ENCODE measurements at places on chromosomes 6 and 20.

DNA sequence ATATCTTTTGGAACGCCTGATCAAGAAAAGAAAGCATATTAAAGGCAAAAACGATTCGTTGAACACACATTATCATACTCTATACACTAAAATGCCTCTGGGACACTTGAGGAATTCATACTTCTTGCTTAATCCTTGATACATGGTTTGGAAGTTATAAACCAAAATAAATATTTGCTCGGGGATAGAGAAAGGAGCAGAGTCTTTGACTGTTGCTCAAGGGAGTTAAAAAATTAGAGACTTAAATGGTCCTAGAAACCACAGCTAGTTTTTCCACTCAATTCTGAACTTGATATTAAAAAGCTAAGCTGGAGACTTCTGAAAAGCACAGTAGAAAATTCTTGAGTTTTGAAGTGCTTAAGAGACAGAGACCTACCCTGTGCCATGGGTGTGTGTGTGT lies 98.9 kb downstream of the BCKDHB start:
- DNase-seq, result no peak

DNA sequence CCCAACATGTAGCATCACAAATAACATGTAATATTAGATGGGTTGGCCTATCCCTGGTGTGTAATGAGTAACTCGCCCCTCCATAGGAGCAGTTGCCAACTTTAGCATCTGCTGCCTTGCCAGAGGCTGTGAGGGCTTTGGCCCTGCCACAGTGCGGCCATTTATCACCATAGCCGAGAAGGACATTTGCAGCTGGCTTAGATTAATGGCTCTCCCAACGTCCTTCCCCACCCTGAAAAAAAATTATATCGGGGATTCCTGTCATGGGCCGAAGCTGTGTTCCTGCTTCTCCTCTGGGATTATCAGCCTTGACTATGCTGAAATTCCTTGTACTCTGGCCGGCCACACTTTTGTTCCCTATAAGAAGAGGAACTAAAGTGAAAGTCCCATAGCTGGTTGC lies 7.6 kb upstream of the ADIG start:
- DNase-seq, result no peak

DNA sequence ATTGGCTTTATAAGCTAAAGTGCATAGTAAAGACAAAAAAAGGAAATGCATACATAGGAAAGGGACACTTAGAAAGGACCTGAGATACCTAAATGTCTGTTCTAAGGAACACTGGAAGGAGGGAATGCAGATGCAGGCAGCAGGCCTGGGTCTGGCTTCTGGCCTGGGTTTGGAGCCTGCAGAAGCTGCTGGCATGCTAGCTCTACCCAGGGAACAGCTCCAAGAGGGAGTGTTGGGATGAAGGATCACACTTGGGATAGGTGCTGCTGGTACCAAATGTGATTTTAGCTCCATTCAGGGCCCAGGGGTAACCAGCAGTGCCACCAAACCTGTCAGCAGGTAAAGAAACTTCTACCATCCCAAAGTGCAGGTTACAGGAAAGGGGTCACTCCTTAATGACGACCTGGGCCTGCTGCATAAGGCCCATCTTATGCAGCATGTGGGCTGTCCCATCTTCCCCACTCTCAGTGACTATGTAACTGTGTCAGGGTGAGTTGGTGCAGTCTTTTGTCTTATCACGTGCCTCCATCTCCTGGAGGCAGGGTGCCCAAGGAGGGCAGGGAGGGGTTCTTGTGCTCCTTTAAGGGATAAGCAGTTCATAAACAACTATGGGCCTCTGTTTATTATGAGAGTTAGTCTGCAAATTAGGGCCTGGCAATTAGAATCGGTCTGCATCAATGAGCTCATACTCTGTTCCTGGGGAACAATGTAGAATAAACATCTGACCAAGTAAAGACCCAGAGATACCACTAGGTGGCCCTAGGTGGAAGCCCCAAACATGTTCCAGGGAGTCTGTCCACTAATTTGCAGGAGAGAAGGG lies 26.9 kb downstream of the DDX27 start:
- DNase-seq, result peak; percentile 64

GRCh38 chr6:30828027-30828962 lies 56.0 kb upstream of the DDR1 start:
- DNase-seq, result peak; percentile 74

DNA sequence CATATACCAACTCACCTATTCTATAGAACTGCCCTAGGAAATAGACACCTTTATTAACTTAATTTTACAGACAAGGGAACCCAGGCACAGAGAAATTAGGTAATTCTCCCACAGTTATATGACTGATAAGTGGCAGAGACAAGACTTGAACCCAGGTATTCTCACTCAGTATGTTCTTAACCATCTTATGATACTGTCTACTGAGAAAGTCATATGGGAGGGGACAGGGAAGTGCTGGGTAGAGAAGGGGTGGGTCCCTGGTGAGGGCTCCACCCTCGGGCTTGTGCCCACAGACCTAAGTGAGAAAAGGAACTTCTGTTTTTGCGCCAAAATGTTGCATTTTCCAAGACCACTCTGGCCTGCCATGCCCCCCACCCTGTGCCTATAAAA lies 123.5 kb downstream of the RNF144B start:
- no peak for DNase-seq

DNA sequence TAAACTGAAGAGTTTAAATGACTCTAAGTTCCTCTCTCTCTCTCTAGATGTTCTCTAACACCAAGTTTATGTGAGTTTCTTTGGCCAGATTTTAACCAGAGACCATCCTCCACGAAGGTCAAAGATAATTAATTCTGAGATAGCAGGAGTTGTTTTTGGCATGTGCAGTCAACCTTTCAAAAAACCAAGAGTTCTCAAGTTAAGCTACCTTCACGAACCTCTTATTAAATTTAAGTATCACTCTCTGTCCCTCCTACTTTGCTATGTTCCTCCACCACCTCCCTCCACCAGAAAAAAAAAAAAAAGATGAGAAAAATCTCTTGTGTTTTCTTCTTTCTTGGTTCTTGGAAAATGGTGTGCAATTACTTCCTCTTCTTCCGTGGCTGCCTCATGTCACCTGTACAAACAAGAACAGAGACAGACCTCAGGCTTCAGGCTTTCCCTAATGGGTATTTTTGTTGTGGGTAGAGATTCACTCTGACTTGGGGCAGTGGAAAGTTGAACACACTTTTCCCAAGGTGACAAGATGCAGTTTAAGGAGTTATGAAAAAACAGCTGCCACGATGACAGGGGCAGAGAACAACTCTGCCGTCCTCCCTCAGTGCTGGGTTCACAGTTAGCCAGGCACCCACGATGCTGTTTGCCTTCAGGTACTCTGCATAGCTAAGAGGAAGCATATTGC lies 64.3 kb downstream of the ADTRP start:
- DNase-seq, result no peak

DNA sequence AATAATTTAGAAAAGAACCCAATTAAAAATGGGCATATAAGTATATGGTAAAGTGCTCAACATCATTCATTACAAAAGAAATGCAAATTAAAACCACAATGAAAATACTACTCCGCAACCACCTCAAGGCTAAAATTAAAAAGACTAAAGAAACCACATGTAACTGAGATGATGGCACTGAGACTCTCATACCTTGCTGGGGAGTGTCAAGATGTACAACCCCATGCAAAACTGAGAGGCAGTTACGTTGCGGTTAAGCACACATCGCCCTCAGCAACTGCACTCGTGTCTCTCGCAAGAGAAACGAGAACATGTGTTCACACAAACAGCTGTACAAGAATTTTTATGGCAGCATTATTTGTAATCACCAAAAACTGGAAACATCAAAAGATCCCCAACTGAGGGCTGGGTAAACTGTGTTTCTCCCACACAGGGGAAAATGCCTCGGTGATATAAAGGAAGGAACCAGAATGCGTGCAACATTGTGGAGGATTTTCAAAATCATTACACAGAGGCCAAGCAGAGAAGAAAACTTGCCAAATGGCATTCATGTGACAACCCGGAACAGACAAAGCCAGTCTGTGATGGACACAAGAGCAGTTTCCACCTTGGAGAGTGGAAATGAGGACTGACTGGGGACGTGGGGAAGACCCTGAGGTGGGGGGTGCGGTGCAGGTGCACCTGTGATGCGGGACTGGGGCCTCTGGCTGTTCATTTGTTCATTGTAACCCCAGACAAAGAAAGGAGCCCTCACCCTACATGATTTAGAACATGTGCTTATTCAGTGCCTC lies 144.9 kb downstream of the WDR27 start:
- DNase-seq, result no peak

GRCh38 chr6:7033202-7033601 lies 74.6 kb upstream of the RREB1 start:
- no peak for DNase-seq

DNA sequence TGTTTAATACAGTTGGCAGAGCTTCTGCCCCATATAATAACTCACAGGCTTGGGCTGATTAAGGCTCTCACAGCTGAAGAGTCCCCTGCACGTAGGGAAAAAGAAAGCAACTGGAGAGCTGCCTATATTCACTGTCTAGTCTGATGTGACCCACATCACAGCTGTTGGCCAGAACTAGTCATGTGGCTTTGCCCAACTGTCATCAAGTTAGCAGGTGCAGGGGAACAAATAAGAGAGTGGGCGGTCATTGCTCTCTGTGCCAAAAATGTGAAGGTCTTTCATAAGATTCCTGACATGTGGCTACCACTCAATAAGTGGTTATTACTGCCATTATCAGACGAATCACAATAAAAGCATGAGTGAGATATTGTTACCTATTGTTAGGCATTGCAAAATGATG lies 665.2 kb downstream of the DOK5 start:
- DNase-seq, result peak; percentile 14

- no peak for DNase-seq
Observed at GRCh38 chr6:34359418-34360158, 32.9 kb downstream of the NUDT3 start.

- no peak for DNase-seq
Observed at GRCh38 chr6:34350137-34350933, 42.1 kb downstream of the NUDT3 start.

- peak; percentile 51 for DNase-seq
Observed at GRCh38 chr6:166599205-166599604, 12.7 kb upstream of the RAMACL start.

DNA sequence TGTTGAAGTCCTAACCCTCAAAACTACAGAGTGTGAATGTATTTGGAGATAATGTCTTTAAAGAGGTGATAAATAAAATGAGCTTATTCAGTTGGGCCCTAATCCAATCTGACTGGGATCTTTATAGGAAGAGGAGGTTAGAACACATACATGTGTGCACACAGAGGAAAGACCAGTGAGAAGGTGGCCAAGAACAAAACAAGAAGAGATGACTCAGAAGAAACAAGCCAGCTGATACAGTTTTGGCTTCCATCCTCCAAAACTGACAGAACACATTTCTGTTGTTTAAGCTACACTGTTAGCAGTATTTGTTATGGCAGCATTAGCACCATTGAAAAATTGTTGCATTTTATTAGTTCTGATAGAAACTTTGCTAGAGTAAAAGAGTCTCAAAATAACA lies 609.3 kb upstream of the IMPG1 start:
- no peak for DNase-seq

- no peak for DNase-seq
Observed at GRCh38 chr6:55977959-55978665, 102.7 kb upstream of the BMP5 start.

- DNase-seq, result peak; percentile 35
Observed at GRCh38 chr6:150719099-150719766, 119.5 kb downstream of the PLEKHG1 start.

DNA sequence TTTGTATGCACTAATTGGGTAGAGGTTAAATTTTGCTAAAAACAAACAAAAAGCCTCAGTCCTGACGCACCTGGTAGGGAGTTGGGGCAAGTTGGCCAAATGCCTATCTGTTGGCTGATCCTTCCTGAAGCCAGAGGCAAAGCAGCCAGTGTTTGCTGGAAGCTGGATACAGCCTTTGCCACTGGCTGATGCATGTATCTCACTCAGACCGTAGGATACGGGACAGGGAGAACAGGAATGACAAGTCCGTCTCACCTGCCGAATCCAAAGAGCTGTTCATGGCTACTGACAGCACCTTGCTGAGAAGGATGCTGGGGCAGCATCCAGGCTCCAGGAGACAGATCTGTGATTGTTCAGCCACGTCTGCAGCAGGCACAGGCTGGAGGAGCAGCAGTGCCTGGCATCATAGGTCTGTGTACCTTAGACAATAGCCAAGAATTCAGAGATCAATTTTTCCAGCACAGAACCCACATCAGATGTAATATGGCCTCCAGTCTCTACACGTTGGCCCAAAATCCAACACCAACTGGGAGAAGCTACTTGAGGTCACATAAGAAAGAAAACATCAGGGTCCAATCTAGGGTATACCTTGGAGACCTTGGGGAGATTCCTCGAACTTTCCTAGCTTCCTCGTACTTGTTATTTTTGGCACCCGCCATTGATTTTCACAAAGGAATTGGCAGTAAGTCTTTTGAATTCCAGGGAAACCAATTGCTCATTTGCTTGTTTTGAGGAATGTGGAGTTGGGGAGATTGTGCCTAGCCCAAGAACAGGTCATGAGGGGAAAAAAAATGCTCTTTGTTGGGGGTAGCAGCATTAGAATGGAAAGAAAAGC lies 108.5 kb upstream of the ARMC2 start:
- DNase-seq, result peak; percentile 11

DNA sequence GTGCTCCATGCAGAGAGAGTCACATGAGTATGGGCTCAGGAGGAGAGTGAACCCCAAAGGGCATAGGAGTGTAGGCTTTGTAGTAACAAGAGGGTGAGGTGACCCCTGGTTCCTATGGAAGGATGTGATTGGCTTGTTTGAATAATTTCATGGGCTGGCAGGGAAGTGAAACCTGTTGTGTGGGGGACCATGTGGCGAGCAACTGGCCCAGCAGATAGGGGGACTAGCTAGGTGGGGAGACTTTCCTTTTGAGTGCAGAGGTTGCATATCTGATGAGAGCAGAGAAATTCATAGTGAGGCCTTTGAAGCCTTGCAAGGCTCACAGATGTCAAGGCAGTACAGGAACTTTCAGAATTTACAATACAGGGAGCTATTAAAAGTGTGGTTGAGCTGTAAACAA lies 247.9 kb upstream of the SLC35B3 start:
- no peak for DNase-seq

- DNase-seq, result no peak
Observed at GRCh38 chr6:124688369-124688768, 273.9 kb upstream of the RNF217 start.

GRCh38 chr6:8499540-8499939 lies 64.2 kb upstream of the SLC35B3 start:
- DNase-seq, result no peak

DNA sequence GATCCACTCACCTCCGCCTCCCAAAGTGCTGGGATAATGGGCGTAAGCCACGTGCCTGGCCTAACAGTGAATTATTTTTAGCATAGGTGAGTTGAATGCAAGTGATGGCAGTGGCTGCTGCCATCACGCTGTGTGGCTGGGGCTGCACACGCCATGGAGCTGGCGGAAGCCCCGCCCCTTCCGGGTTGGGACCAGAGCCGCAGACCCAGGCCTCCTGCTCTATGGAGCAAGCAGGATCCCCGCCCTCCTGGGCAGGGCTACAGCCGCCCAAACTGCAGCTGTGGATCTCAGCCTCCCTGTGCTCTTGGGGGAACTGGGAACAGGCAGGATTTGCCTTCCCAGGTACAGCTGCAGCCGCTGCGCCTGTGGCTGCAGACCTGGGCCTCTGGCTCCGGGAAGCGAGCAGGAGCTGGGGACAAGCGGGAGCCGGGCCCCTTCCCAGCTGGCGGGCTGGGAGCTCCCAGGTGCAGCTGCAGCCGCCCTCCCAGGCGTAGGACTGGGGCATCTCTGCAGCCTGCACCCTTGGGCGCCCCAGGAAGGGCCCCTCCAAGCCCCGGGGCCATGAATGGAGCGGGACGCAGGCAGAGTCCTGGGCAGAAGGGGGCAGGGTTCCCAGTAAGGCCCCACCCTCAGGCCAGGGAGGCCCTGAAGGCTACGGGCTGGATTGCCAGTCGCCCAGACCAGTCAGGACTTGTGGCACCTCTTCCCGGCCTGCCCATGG lies 30.9 kb upstream of the SLA2 start:
- no peak for DNase-seq

Measured in NCI-H1417 (cell line).